Stimulated activated CD4-positive, alpha-beta T cell treated with anti-CD3 and anti-CD28 coated beads, TNF-alpha, amount 100 ng/mL, for 4 hours (primary cell): ENCODE measurements at places on chromosomes 3 and 15.

DNA sequence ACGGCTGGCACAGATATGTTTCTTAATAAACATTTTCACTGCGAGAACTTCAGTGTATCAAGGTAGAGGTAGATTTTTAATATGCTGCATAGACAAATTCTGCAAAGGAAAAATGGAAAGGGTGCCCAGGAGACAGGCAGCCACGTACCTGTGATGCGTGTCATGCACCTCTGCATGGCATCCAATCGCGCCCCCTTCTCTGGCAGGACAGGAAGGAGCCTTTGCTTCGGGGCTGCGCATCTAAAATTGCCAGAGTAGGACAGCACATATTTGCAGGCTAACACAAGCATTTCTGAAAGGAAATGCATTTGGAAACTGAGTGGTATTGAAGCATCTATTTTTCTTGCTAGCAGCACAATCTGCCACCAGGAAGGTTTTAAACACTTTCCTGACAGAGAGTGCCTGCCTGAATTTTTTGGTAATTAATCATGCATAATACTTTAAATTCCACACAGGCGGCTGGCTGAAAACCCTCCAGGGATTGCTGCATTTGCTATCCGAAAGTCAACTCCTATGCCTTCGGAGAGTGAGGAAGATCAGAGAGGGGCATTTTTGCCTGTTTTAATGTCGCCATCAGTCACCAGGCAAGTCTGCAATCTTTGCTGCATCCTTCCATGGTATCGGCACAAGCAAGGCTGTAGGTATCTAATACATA lies 165.1 kb upstream of the ATP10A start:
- no peak for DNase-seq

DNA sequence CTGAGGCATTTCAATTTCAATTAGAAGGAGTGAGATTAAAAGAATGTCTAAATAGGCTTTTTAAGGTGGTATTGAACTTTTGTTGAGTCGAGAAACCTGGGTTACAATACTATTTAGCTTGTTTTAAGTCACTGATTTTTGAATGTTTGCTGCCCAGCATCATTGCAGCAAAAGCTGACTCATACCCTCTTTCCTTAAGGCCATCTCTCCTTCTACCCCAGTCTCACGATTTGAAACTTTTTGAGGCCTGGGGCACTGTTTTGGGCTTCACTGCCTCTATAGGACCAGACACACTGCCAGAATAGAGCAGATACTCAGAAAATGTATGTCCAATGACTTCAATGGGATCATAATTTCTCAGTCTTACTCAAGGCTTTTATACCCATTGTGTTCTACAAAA lies 319.6 kb upstream of the TGFBR2 start:
- no peak for DNase-seq

DNA sequence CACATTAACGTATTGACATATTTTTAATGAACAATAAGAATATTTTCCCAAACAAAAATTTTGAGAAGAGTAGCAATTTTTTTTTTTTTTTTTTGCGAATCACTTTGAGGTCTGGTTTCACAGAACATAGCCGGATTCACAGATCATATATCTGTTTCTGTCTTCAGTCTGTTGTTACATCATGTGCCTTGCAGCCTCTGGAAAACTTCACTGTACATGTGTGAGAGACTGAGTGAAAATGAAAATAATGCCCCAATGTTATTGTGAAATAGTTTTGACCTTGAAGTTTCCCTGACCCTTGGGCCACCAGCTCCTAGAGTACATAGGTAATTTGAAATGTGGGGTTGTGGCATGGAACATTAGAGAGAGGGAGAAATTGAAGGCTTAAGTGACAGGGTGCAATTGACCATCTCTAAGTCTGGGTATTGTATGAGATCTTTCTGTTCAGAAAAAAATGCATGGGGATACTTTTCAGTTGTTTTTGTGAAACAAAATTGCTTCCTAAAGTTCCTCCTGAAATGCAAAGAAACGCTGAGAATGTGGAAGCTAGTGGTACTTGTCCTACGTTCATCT lies 14.0 kb downstream of the ITPR1 start:
- DNase-seq: no peak

GRCh38 chr3:63921741-63922482 lies 9.7 kb upstream of the SCAANT1 start:
- no peak for DNase-seq

DNA sequence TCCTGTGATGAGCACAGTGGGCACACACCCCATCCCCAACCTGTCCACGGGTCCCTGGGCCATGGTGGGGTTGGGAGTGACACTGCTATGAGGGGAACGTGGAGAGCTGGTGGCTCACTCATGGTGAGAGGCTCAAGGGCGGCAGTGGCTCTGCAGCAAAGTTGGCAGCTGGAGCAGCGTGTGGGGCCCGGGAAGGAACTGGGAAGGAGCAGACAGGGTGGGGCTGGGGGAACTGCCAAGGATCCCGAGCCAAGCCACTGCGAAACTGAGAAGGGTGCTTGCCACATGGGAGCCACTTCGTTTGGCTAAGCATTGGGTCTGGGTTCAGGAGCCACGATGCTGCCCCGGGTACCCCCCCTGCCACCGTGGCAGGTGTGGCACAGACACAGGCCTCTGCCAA lies 80.1 kb downstream of the SNRK start:
- DNase-seq: no peak

GRCh38 chr3:129599607-129600006 lies 6.9 kb downstream of the PLXND1 start:
- no peak for DNase-seq

- DNase-seq: no peak
Measured at GRCh38 chr3:180239939-180240338, 203.2 kb upstream of the PEX5L start.
